Stimulated activated CD4-positive, alpha-beta T cell treated with anti-CD3 and anti-CD28 coated beads, Interleukin-1b, Interleukin-23, amount 100 ng/mL, for 1 hour (primary cell): ENCODE measurements at places on chromosomes 3 and 15.

DNA sequence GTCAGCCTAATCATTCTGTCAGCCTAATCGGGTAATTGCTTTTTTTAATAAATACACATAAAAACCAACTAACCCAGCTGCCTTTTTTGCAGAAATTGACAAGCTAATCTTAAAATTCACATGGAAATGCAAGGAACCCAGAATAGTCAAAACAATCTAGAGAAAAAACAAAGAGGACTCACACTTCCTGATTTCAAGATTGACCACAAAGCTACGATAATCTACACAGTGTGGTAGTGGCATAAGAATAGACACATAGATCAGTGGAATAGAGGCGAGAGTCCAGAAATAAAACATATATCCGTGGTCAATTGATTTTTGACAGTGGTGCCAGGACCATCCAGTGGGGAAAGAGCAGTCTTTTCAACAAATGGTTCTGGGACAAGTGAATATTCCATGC, 2.4 kb upstream of the C3orf20 start:
- DNase-seq: no peak

- no peak for DNase-seq
Measured at GRCh38 chr15:67556976-67557570, 14.6 kb downstream of the MAP2K5 start.

DNA sequence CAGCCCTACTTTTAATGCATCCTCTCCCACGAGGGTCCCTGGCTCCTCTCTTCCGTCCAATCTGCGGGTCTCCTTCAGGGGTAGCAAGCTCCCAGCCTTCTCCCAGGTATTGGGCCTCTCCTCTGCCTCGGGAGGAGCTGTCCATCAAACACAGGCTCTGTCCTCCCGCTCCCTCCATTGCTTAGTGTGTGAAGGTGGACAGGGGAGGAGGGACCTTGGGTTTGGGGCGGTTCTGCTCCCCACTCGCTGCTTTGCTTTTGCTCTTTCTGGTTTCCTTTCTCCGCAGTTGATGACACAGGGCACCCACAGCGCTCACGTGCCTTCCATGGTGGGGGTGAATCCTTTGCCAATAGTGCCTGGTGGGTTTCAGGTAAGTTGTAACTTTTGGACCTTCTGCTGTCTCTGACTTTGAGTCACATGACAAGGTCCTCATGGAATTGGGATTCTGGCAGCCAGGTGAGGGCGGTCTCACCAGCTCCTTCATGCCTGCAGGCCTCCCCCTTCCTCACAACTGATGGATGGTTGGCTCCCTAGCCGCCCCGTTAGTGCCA, 18.9 kb downstream of the MUC20 start:
- no peak for DNase-seq

- no peak for DNase-seq
Measured at GRCh38 chr3:34683851-34684250, 885.4 kb downstream of the PDCD6IP start.

- no peak for DNase-seq
Measured at GRCh38 chr3:103918336-103918735, 1448.4 kb upstream of the ALCAM start.

- DNase-seq: no peak
Measured at GRCh38 chr3:102143536-102143935, 291.3 kb upstream of the ZPLD1 start.

DNA sequence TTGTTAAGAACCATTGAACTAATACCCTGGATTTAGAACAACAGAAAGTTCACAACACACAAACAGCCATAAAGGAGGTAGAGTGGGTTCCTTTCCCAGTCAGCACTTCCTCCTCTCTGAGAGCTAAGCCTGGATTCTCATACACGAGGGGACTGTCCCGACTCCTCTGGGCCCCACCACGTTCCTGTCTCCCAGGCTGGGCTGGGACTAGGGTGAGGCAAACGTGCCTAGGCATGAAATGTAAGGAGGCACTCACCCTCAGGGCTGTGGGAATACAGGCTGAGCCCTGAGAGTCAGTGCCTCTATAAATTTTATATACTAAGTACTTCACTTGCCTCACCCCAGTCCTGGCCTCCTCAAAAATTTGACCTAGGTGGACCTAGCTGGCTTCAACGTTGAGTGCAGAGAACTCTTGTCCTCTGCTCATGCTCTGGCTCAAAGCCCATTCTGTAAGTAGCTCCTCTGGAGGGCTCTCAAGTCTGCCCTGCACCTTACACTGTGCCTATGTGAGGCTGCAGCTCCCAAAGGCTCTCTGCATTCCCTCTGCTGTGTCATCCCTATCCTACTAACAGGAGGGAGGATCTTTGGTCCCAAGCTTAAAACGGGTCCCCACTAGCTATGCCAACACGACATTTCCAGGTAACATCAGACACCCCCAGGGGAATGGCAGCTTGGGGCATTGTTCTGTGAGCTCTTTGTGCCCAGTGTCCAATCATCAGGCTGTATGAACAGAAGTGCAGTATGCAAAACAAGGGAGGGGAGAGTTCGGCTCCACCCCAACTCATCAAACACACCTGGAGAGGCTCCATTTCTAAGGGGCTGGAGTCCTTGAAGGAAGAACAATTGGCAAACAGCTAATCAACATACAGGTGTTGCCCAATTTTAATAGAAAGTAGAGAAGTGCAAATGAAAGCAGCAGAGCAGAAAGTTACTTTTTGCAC, 233.2 kb downstream of the RPLP1 start:
- no peak for DNase-seq

DNA sequence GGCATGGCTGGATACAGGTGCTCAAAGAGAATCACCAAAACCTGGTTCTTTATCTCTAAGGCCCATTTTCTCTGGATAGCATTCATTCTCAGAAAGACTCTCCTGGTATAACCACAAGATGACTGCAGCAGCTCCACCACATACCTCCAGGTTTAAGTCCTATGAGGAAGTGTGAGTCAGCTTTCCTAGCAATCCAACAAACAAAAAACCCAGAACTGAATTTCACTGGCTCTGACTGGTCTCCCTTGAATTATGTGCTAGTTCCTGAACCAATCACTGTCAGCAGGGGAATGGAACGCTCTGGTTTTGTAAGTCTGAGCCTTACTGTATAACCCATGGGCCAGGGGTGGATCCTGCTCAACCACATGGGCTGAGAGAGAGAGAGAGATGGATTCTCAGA, 27.2 kb downstream of the MRPL46 start:
- no peak for DNase-seq

GRCh38 chr15:95141486-95141885, 910.1 kb downstream of the MCTP2 start:
- DNase-seq: no peak

- DNase-seq: no peak
Measured at GRCh38 chr3:42023380-42023779, 61.5 kb upstream of the ULK4 start.

- DNase-seq: no peak
Measured at GRCh38 chr15:37837276-37837675, 97.2 kb upstream of the TMCO5A start.

- DNase-seq: no peak
Measured at GRCh38 chr3:100647657-100648056, 38.3 kb downstream of the ADGRG7 start.

GRCh38 chr15:68335251-68335650, 57.7 kb downstream of the FEM1B start:
- DNase-seq: no peak

- DNase-seq: no peak
Measured at GRCh38 chr3:185024406-185024805, 128.5 kb downstream of the C3orf70 start.

DNA sequence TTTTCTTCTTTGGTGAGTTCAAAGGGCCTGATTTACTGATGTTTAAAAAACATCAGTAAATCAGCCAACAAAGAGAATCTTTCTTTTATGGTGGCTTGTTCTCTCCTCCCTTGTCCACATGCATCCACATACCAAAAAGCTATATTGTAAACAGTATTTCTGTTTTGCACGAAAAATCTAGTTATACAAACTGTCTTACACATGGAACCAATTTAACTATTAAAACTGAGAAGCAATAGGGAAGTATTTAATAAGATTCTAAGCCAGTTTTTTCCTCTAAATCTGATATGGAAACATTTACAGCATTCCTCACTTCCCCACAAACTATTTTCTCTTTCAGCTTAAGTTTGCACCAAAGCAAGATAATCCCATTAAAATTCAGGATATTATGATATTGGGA, 110.8 kb upstream of the ICE2 start:
- no peak for DNase-seq

DNA sequence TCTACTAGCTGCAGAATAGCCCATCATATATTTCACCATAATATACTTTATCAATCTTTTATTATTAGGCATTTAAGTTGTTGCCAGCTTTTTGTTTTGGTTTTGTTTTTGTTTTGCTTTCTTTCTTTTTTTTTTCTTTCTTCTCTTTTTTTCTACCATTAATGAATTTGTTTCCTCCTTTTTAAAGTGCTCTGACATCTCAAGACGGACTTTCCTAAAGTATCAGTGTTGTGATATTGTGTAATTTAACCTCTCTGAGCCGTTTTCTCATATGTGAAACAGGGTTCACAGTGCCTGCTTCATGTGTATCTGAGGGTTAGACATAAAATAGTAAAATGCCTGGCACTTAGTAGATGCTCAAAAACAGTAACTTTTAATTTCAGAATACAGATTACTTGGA, 109.5 kb upstream of the IL12A start:
- DNase-seq: no peak

DNA sequence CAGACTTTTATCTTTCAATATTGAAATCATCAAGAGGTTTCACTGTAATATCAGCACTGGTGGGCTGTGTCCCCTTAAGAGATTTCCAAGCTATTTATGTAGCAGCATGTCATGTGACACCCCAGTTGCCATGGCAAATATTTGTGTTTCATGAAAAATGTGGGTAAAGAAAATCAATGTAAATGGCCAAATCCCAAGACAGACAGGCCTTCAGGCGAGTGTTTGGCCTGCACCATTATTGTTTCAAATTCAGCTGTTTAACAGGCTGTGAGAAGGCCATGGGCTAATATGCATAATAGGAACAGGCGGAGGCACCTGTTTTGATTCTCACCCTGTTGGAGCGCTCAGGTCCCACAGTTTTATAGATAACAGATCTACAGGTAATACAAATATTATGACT, 104.2 kb downstream of the IQCH start:
- DNase-seq: no peak

DNA sequence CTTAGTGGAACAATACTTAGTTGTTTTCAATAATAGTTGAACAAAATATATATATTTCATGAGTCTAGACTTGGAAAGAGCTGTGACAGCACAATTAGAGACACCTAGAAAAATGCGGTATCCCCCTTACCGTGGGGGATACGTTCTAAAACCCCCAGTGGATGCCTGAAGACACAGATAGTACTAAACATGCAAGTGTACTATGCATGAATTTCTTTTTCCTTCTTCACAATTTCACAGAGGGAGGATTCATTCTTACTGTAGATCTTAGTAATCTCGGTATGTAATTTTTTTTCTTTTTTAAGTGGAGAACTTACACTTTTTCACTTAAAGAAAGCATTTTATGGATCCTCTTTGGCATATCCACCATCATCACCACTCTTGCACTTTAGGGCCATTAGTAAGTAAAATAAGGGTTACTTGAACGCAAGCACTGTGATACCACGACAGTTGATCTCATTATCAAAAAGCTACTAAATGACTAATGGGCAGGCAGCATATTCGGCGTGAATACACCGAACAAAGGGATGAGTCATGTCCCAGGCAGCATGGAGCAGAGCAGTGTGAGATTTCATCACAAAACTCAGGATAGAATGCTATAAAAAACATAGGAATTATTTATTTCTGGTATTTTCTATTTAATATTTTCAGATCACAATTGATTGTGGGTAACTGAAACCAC, 72.3 kb upstream of the ZNF280D start:
- DNase-seq: no peak

DNA sequence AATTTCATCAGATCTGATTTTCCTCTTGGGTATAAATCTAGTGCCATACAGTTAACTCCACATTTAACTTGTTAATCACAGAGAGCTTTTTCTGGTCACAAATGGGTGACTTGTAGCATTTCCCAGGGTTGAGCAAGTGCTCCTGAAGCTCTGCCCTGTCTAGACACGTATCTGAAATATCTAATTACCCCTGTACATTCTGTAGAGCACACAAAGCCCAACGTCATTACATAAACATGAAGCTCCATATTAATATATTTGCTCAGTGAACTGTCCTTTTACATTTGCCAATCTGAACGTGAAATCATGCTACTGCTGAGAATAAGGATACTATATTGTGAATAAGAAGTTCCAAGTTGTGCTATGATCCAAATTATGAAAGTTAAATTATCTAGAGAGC, 49.0 kb downstream of the THBS1 start:
- DNase-seq: no peak

- no peak for DNase-seq
Measured at GRCh38 chr3:123859177-123859576, 25.0 kb downstream of the MYLK start.

- no peak for DNase-seq
Measured at GRCh38 chr15:44427756-44428724, 611 bp downstream of the CTDSPL2 start.

- no peak for DNase-seq
Measured at GRCh38 chr3:167106456-167106855, 273.6 kb downstream of the ZBBX start.

DNA sequence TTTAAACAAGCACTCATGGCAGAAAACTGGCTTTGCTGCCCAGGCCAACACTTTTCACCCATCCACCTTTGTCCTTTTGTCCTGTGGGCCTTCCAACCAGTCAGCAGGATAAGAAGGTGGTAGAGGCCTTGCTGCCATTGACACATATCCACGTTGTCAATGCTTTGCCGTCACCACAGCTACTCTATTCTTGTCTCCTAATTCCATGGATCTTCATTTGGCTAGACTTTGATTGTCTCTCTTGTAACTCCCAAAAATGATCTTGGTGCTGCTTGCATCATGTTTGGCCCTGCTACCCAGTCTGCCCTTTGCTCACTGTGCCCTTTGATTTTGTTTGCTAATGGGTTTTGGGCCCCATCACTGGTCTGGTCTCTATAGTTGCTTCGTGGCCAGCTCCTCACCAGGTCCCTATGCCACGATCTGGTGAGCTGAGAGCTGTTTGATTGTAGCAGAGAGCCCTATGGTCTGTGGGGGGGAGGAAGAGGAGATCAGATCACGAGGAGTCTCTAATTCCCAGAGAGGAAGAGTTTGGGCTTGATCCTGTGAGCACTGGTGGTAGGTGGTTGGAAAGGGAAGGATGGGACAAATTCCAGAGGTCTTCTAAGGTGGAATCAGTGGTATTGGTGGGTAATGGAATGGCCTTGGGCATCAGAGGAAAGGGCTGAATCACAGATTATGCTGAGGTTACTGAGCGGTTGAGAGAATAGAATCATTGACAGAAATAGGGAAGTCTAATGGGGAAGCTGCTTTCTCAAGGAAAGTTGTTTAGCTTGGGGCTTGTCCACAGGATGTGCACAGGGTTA, 40.3 kb downstream of the ABHD2 start:
- no peak for DNase-seq

GRCh38 chr15:73072894-73073293, 20.6 kb downstream of the NEO1 start:
- DNase-seq: no peak

DNA sequence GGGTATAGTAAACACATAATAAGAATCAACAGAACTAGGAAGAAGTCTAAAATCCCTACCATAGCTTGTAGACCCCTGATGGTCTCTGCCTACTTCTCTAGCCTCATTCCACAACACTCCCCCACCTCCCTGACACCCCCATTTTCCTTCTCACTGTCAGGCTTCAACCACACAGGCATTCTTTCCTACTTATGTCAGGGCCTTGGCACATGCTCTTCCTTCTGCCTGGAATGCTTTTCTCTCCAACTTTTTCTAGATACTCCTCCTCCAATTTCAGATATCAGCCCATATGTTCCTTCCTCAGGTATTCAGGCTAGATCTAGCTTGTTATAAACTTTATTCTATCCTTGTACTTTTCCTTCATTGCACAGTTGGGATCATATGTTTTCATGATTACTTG, 106.0 kb upstream of the MRPL3 start:
- DNase-seq: no peak
